ENCODE measurements at places on chromosomes 3 and 15.

- peak; percentile 7 for DNase-seq
Observed at GRCh38 chr15:63833021-63833696, 589 bp downstream of the HERC1 start.

DNA sequence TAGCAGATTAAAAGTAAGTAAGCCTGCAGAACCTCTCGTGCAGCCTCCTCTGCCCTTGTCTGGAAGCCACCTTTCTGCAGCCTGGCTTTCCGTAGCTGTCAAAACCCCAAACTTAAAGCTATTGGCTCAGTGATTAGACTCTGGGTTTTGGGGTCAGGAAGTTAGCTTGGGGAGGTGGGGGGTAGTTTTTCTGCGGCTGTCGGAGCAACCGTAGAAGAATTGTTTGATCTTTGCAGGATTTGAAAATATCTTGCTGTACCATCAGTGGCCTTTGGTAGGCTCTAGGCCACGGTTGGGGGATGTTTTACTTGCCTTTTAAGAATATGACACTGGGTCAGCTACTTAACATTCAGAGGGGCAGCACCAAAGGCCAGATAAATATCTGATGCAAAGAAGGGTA is 88.4 kb upstream of the RASGRP1 start:
- peak; percentile 37 for DNase-seq

DNA sequence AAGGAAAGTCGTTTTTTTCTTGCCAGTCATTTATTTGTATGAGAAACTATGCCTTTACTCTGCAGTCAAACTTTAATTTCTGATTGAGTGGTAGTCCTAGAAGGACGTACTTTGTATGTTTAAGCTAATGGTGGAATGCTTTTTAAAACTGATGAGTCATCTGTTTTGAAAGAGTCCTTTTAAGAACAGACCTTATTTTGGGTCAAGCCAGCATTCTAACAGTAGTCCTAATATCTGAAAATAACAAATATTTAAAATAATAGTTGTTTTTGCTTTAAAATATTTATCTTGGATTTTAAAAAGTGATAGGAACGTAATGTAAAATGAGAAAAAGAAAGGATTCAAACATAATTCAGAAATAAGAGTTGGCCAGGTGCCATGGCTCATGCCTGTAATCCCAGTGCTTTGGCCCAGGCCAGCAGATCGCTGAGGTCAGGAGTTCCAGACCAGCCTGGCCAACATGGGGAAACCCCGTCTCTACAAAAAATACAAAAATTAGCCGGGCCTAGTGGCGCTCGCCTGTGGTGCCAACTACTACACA is 1.3 kb upstream of the LRRC58 start:
- DNase-seq: no peak

DNA sequence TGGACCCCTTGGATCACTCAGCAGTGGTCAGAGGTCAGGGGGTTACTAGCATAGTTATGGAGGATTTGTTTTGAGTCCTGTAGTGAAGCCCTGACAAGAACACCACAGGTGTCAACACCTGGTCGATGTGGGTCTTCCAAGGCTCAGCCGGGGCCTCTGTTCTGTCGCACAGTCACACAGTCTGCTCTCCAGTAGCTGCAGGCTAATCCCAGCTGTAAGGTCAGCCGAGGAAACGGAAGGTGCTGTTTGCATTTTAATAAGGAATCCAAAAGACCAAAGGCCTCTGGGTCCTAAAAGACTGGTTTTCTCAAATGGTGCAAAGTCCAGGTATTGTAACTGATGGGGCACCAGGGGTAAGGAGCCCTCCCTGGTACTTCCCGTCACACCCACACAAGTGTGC is 71.7 kb downstream of the RPLP1 start:
- no peak for DNase-seq

DNA sequence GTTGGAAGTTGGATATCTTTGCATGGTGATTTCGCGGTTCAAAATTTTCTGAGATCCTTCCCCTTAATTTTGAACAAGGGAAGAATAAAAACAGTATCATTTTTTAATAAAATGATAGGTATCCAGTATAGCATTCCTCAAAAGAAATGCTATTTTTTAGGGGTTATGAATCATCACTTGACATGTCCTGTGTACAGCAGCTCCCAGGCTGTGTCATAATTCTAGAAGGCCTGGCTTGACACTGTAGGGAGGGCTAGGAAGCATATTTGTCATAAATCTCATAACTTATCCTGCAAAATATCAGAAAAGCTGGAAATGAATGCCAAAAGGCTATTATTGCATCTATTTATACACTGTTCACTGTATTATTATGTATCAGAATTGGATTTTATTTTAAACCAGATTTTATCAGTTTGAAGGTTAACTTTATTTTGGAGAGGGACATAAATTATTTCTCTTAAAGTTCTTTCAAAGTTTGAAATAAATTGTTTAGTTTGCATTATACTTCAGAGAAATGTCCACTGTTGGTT is 539.1 kb upstream of the ROBO2 start:
- no peak for DNase-seq

DNA sequence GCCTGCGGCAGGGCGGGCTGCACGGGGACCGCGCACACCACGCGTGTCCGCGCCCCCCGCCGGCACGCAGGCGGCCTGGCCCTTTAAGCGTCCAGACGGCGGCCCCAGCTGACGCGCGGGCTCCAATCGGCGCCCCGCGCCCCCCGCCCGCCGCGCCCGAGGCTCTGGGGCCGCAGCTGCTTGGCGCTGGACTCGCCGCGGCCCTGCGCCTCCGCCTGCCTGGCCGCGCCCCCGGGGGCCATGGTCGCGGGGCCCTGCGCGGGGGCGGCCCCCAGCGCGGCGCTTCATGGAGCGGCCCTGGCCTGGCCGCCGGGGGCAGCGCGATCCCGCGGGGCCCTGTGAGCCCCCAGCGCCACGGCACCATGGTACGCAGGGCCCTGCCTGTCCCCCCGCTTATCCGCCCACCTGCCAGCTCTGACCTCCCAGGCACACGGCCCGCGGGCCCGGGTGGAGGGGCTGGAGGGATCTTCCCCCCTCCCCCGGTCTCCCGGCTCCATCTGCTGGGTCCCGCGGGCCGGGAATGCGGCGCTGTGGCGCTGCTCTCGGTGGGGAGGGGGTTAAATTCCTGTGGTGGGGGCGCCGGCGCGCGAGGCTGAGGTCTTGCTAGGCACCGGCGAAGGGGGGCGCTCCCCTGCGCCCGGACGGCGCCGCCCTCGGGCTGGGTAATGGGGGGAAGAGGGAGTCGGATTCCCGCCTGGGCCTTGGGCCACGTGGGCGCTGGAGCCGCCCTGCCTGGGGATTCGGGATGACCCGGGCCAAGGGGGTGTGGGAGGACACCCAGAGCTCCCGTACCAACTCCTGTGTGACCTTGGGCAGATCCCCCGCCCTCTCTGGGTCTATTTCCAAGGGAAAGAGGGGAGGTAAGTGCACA is 1.1 kb downstream of the ZBTB47 start:
- no peak for DNase-seq

DNA sequence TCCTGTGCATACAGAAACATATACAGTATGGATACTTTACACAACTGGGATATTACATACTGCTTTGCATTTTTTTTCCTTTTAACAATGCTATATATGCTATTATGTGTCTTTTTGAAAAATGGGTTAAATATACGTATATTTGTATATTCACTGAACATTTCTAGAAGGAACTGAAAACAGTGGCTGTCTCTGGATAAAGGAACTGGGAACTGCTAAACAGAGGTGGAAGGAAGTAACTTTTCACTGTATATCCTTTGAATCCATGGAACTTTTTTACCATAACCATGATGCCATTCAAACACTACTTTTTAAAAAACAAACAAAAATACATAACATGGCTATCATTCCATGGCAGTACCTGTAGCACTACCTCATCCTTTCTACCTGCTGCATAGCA is 1.8 kb downstream of the MTFMT start:
- DNase-seq: no peak

DNA sequence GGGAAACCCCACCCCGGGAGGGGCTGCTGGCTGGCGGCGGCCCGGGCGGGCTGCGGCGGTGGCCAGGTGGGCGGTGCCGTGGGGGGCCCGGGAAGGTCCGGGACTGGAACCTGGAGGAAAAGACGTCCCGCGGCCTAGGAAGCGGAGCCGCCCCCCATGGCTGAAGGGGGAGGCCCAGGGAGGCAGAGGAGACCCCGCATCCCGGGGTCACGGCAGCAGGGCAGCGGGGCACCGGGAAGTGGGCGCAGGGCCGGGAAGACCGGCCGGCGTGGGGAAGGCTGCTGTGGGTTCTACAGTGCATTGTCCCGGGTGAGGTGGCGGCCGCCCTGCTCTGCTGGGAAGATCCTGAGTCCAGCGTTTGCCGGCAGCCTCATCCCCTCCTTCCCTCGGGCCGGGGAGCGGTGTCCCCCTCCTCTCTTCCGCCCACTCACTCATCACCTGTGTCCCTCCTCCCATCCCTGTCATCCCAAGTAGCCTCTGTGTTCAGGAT is 525 bp upstream of the FSTL1 start:
- DNase-seq: no peak

GRCh38 chr3:126781889-126782491 is 78.0 kb downstream of the CHCHD6 start:
- DNase-seq: no peak

DNA sequence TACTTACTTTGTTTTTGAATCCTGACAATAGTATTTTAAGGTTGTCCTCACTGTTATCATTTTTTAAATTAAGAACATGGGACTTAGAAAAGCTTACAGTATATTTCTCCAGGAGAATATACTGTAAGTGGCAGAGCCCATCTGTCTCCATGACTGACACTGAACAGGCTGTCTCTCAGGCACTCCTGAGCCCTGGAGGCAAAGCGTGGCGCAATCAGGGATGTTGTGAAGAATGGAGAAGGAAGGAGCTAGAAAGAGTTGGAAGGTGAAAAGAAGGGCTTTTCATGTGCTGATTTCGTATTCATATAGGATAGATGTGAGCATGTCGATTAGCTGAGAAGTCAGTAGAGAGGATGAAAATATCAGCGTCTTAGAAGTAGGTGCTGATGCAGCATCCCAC is 41.5 kb downstream of the FGF12 start:
- DNase-seq: no peak

GRCh38 chr3:67000009-67000408 is 1.9 kb downstream of the KBTBD8 start:
- no peak for DNase-seq
